Hematopoietic multipotent progenitor cell (in vitro differentiated cells): ENCODE measurements at places on chromosomes 7 and 10. TPM values are rescaled to one million over a fixed set of nuclear protein-coding genes. Genes with fewer than 3 reads are reported as not detected.
A peak's percentile ranks its signal among the peaks of the same experiment; 100 is the strongest.

- peak; percentile 17 for DNase-seq
Observed at GRCh38 chr10:102540023-102540422, 36.3 kb downstream of the SUFU start.

GRCh38 chr7:20365486-20365885 is 34.8 kb downstream of the ITGB8 start:
- DNase-seq = no peak

DNA sequence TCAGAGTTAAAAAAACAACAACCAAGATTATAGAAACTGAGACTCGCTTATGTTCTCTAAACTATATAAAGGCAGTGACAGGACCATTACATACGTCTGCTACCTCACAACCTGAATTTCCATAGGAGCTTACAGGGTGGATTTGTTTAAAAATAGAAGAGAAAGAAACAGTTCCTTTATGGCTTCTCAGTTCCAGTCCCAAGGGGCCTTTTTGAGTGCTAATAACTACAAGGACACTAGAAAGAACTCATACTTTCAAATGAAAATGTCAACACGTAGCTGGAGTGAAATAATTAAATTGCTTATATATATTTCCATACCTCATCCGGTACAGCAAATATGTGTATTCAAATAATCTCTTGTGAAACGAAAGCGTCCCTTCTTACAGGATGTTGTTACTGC is 19.7 kb downstream of the TSPAN12 start:
- DNase-seq = no peak

- no peak for DNase-seq
Observed at GRCh38 chr10:11168423-11169090, 150.9 kb downstream of the CELF2 start.

GRCh38 chr7:81111358-81111757 is 192.5 kb upstream of the SEMA3C start:
- DNase-seq = no peak

DNA sequence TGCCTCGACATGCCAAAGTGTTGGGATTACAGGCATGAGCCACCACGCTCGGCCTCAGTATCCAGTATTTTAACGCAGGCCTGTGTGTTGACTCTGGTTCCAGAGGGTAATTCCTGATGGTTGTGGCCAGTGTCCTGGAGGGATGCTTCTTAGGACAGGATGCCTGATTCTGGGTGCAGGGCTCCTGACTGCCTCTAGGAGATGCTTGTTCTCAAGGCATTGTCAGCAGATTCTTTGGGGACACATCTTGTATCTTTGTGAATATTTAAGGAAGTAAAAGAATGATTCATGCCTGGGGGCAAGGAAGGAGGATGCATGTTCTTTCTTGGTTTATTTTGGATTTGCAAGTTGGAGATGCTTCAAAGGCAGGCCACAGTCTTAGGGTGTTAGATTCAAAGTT is 2.2 kb downstream of the ZDHHC4 start:
- DNase-seq = peak; percentile 50

- no peak for DNase-seq
Observed at GRCh38 chr7:1043552-1044188, 676 bp upstream of the GPR146 start.

DNA sequence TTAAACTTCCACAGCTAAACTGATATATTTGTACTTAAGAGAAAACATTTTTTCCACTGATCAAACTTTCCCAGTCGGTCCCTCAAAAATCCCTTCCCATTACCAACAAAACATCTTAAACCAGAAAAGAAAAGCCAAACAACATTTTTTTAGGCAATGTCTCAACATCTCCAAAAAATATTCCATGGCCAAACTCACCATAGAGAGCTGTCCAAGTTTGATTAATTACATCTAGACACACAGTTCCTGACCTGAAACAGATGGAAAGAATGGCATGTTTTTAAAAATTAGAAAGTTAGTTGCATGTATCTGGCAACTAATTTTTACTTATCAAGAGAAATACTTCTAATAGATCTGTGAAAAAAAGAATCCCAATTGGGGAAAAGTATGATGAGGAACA is 95.4 kb downstream of the UBE2H start:
- DNase-seq = no peak

GRCh38 chr10:93994438-93994801 is 689 bp downstream of the PLCE1 start:
- DNase-seq = no peak

The FMC1 gene
- total RNA-seq = 26.7 TPM

The HOXA3 gene
- 14.3 TPM for total RNA-seq

The C10orf143 gene
- total RNA-seq = 1.3 TPM

The TSPAN12 gene
- total RNA-seq = 0.81 TPM

The LRRC61 gene
- total RNA-seq = 46.6 TPM
